ENCODE measurements at places on chromosomes 2 and 18.

- DNase-seq: no peak
Observed at GRCh38 chr18:3059272-3059671, 46.3 kb upstream of the LPIN2 start.

DNA sequence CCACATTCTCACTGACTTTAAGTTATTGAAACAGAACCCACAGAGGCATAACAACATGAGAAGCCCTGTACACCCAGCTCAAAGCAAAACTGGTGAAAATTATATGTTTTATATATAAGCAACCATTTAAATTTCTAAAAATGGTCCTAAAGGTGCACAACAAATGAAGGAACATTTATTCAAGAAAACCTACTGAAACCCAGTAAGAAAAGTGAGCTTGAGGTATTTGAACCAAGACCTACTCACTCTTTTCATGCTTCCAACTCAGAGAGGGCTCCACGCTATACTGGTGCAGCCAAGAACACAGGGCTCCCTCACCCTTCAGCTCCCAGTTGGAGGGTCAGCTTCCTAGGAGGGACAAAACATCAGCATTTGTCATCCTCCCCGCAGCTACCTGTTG is 2.1 kb upstream of the CACNB4 start:
- no peak for DNase-seq

DNA sequence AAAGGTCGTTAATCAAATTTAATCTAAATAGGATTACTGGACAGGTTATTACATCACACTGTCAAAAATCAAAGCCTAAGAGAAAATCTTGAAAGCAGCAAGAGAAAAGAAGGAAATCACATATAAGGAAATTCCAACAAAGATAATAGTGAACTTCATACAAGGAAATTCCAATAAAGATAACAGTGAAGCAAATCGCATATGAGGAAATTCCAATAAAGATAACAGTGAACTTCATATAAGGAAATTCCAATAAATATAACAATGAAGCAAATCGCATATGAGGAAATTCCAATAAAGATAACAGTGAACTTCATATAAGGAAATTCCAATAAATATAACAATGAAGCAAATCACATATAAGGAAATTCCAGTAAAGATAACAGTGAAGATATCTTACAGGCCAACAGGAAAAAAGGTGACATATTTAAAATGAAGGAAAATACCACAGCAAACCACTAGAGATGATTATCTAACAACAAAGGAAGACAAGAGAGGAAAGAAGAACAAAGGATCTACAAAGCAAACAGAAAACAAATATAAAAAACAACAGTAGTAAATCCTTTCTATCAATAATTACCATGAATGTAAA is 787.7 kb downstream of the CCDC85A start:
- DNase-seq: no peak

DNA sequence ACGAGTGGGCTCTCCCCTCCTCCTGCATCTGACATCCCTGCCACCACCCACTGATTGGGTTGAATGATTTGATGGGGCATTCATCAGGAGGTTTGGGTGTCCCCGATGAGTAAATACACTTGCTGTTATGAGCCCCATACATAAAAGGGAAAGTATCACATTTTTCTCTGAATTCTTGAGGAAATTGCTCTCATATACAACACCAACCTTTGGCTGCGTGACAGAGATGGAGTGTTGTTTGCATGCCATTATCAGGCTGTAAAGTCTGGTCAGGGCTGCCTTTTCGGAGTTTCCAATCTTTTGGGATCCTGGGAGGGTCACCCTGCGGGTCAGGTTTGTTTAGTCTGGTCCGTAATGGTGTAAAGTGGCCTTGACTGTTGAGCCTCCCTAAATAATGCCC is 227.9 kb upstream of the SPRED2 start:
- DNase-seq: no peak

DNA sequence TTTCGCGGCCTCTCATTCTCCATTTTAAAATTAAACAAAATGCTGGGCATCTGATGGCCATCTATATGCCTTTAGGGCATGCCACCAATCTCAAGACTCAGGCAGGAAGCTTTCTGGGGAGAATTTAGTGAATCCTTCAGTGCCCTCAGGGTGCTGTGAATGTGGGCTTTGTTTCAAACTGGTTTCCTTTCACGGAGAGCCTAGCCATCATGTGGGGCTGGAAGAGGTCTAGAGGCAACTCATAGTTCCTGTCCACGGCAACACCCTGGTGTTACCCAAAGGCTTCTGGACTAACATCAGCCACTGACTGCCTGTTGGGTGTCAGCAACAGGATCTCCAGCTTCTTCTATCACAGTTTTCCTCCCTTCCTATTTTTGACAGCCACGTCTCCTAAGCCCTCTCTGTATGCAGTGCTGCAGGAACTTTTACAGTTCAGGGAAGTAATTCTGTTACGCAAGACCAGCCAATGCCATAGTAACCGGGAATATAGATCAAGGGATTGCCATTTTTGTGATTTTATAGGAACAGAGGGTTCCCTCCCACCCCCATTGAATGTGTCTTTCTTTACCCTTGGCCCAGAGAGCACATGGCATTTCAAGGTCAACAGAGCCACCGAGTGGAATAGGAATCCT is 7.9 kb upstream of the WDR33 start:
- DNase-seq: no peak

GRCh38 chr2:95389245-95390119 is 13.0 kb upstream of the FAHD2A start:
- no peak for DNase-seq
